ENCODE measurements at places on chromosomes 3 and 15.

- peak; percentile 8 for DNase-seq
Measured at GRCh38 chr3:161343986-161344385, 27.3 kb downstream of the SPTSSB start.

DNA sequence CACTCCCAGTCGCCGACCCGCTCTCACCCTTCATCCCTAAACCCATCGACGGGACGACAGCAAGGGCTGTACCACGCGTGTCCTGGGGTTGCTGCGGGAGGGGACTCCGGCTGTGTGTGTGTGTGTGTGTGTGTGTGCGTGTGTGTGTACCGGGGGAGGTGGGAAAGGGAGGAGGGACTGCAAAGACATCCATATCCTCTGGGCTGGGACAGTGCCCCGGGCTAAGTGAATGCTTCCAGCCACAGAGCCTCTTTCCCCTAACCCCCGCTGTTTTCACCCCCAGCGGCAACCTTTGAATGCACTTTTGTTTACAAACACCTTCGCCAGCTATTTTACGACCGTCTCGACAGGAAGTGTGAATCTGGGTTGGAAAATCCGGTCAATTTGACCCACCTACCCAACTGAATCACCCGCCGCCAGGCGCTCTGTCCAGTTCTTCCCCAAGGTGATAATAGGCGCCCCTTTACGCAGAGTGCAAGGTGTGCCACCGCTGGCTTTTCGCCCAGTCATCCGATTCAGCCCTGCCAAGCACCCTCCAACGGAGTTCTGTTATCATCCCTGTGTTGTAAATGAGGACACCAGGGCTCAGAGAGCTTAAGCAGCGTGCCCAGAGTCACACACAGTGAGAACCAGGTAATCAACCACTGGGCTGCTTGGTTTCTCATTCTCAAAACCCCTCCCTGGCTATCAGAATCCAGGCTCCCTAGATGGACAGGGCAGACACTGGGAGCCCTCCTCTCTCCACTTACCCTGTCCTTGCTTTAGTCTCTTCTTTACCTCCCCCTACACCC, 739 bp upstream of the AMOTL2 start:
- DNase-seq, result peak; percentile 81

DNA sequence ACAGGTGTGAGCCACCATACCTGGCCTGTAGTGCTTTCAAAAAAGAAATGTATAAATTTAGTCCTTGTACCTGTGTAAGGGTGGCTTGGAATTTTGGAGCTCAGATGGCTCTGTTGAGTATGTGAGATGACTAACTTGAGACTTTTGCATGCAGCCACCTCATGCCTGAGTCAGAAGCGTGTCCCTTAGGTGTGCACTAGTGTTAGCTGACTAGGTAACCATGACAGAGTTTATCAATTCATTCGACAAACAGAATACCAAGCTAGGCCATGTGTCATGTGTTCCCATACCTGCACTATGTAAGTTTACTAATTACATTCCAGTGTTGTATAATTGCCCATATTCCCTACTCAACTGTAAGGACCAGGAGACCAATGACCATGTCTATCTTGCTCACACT, 4.0 kb upstream of the ZNF639 start:
- no peak for DNase-seq

DNA sequence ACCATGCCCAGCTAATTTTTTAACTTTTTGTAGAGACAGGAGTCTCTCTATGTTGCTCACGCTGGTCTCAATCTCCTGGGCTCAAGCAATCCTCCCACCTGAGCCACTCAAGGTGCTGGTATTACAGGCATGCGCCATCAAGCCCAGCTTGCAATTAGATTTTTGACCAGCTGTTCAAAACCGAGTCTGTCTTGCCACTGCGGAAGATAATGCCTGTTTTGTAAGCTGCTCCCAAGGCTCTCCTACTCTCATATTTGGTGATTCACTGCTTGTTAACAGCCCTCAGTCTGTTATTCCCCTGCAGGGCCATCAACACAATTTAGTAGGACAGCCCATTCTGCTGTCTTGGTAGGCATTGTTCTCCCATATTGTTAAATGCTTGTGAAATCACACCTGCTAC, 17.8 kb upstream of the MCCC1 start:
- DNase-seq, result no peak

DNA sequence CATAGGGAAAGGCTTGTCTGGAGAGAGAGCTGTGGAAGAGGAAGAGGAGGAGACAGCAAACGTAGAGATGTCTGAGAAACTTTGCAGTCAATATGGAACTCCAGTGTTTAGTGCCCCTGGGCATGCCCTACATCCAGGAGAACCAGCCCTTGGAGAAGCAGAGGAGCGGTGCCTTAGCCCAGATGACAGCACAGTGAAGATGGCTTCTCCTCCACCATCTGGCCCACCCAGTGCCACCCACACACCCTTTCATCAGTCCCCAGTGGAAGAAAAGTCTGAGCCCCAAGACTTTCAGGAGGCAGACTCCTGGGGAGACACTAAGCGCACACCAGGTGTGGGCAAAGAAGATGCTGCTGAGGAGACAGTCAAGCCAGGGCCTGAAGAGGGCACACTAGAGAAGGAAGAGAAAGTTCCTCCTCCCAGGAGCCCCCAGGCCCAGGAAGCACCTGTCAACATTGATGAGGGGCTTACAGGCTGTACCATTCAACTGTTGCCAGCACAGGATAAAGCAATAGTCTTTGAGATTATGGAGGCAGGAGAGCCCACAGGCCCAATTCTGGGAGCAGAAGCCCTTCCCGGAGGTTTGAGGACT, 6.9 kb downstream of the MAP1A start:
- DNase-seq, result no peak

GRCh38 chr3:102169915-102170479, 264.8 kb upstream of the ZPLD1 start:
- no peak for DNase-seq

GRCh38 chr3:130783629-130784028, 37.0 kb upstream of the PIK3R4 start:
- DNase-seq, result no peak

GRCh38 chr3:178480274-178480673, 56.0 kb upstream of the KCNMB2 start:
- DNase-seq, result no peak

DNA sequence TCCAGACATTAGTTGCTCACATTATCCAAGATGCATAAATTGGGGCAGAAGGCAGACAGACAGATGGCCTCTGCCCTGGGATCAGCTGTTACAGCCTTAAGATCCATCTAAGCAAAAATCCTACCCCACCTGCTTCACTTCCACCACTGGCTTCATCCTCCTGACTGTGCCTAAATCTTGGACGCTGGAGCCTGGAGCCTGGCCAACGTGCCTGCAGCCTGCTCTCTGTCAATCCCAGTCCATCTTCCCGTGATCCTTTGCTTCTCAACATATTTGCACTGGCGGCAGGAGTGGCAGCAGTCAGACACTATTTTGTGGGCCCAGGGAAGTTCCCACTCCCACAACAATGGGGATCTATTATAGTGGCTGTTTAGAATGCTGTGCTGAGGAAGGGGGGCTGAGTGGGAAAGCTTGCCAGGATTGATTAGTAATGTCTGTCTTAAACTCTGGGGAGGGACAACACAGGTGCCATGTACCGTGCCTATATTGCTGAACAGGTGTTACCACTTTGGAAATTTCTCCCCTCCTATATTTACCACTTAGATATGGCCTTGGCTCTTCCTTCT, 121.2 kb downstream of the MEGF11 start:
- no peak for DNase-seq

GRCh38 chr3:140588558-140588957, 89.3 kb upstream of the TRIM42 start:
- DNase-seq, result no peak

GRCh38 chr3:146581951-146582467, 23.1 kb downstream of the PLSCR5 start:
- DNase-seq, result no peak

- no peak for DNase-seq
Measured at GRCh38 chr3:46122091-46122490, 86.0 kb downstream of the CCR1 start.

DNA sequence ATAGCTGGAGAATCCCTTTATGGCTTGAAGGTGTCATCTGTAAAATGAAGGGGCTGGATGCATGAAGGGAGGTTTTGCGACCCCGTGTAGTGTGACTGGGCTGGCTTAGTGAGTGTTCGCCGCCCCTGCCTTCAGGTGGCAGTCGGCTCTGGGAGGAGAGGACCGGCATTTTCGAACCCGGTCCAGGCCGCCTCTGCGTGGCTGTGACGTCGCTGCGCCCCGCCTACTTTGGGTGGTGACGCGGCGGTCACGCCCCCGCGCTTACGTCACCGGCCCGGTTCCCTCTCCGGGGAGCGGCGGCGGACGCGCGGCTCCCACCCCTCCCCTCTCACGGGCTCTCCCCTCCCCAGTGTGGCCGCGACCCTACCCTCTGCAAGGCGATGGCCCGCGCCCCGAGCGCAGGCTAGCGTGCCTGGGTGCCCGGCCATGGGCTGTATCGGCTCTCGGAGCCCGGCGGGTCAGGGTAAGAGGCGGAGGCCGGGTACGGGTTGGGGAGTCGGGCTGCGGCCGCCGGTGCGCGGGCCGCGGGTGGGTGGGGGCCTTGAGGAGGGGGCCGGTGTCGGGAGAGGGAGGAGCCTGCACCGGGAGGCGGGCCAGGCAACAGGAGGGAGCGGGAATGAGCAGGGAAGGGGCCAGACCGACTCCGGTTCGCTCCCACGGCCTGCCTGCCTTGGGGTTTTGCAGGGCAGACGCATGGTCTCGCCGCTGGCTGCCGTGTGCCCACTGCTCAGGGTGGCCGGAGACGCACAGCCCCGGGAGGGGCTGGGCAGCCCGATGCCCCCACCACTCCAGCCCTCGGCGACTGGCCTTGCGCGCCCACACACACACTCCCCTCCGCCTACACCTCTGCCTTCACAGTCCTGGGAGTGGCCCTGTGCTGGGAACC, 1.5 kb upstream of the FAM131A start:
- DNase-seq, result peak; percentile 76

GRCh38 chr3:114363554-114364202, 69.8 kb downstream of the TIGIT start:
- peak; percentile 62 for DNase-seq

DNA sequence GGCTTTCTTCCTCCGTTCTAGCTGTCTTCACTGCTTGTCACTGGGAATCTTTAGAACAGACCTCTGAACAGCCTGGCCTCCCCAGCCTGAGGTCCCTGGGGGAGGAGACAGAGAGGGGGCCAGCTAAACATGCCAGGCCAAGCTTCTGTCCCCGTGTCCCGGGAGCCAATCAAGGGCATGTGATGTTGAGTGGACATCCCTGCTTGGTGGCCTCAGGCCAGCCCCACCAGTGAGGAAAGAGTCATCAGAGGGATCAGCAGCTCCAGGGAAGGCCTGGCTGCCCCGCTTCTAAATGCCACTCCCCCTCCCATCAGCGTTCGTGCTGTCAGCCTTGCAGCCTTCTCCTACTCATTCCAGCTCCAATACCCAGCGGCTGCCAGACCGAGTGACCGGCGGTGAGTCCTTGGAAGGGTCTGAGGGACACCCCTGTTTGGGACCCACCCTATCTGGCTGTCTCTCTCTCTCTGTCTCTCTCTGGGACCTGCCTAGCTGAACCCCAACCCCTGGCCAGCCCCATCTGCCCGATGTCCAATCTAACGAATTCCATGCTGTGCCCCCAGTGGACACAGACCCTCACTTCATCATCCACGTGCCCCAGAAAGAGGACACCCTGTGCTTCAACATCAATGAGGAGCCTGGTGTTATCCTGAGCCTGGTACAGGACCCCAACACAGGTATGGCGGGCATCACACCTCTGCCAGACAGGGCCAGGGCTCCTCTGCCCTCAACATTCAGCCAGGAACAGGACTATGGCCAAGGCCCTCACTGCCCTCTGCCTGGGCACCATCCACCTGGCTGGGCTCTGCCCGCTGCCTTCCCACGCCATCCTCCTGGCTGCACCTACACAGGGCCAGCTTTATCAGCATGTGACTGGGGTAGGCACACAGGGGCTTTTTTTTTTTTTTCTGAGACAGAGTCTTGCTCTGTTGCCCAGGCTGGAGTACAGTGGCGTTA, 6.6 kb upstream of the ITIH3 start:
- DNase-seq, result no peak

DNA sequence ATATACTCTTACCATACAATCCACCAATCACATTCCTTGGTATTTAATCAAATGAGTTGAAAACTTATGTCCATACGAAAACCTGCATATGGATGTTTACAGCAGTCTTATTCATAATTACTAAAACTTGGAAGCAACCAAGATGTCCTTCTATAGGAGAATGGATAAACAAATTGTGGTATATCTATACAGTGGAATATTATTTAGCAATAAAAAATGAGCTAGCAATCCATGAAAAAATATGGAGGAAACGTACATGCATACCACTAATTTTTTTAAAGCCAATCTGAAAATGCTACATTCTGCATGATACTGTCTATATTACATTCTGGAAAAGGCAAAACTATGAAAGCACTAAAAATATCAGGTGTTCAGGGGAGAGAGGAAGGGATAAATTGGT, 73.9 kb upstream of the LPP start:
- no peak for DNase-seq

DNA sequence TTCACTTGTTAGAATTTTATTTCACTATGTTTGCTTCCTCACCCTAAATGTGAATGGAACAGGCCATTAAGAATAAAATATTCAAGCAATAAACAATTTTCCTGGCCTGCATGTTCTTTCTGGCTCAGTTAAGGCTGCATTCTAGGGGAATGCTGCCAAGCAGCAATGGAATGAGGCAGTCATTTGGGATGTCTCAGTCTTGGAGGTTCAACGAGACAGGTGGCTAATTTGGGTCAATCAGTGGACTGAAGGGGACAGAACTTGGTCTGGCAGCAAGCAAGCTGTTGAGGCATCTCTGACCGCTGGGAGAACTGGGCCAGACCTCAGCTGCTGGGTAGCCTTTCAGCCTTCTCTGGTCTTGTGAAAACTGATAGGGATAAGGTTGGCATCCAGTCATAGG, 241.6 kb downstream of the NLGN1 start:
- DNase-seq, result no peak

- no peak for DNase-seq
Measured at GRCh38 chr15:58293622-58294550, 137.9 kb upstream of the LIPC start.

DNA sequence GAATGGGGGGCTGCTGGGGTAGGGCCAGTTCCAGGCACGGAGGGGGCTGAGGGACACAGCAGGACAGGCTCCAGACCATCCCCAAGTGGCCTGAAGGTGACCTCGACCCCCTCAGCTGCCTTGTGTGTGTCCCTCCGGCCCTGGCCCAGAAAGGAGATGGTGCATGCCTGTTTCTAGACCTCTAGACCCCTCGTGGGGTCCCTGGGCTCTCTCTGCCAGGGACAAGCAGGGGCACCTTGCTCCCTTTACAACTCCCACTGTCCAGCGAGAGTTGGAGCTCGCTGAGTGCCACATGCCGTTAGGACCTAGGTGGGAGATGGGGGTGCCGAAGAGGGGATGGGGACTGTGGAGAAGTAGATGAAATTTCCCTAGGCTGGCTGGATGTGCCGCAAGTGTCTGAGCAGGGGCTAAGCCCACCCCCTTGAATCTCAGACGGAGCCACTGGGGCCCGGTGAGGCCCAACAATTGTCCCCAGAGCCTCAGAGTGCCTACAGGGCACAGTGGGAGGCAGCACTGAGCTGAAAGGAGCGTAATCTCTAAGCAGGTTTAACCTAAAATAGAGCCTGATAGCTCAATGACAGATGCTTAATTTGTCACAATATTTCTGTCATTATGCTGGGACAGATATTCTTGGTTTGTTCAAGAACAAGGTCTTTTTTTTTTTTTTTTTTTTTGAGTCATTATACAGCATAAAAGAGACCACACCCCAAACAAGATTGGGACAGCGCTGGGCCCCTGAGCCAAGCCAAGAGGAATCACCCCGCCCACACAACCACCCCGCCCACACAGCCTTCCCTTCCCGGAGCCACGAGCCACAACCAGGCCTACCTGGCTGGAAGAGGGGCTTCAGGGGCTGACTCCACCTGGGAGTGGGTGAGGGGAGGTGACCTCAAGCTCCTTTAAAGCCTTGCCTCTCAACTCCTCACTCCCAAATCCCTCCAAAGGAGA, 23.6 kb upstream of the KLF13 start:
- DNase-seq, result no peak

Data from EL (cell line).